Activated CD4-positive, alpha-beta T cell treated with anti-CD3 and anti-CD28 coated beads, Interleukin-2, amount 10 ng/mL, durations not matched to agents 7 days and 5 days (primary cell): ENCODE measurements at places on chromosomes 3 and 15.

- no peak for DNase-seq
Observed at GRCh38 chr3:184448321-184449160, 68.7 kb downstream of the CHRD start.

- no peak for DNase-seq
Observed at GRCh38 chr15:68464448-68465090, 32.6 kb upstream of the ITGA11 start.

GRCh38 chr3:189304465-189305351 lies 132.9 kb downstream of the TPRG1 start:
- no peak for DNase-seq

DNA sequence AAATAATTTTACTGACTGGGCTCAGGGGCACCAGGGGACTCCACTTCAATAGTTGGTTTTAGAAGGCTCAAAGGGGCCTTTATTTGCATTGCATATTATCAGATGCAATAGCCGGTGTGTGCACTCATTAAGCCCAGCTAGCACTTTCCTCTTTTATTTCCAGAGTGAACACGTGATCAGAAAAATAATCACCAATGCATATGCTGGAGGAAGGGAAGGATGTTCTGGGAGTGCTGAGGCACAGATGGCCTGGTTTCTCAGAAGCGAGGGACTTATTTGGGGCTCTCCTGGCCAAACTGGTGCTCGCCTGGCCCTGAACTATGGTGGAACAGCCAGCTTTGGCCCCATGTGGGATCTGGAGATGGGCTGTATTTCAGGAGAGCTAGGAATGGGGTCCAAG lies 60.4 kb upstream of the SEC13 start:
- DNase-seq, result no peak

GRCh38 chr3:89227218-89227617 lies 119.8 kb downstream of the EPHA3 start:
- no peak for DNase-seq

DNA sequence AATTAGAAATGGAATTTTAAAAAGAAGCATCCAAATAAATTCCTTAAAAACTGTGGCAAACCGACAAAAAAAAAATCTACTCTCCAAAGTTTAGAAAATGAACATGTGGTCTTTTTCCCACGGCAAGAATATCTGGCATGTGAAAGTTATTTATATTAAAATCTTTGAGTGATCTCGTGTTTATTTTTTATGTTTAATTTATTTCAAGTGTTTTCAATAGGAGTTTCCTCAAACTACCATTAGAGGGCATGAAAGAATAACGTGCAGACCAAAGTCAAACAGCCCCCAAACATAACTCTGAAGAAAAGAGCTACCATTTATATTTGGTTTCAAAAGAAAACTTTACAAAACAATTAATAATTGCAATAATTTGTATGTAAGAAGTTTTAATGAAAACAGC lies 286.4 kb downstream of the ZIC4 start:
- no peak for DNase-seq

- no peak for DNase-seq
Observed at GRCh38 chr3:52615166-52615565, 70.5 kb downstream of the PBRM1 start.

GRCh38 chr15:89817701-89818280 lies 3.1 kb upstream of the ANPEP start:
- no peak for DNase-seq

DNA sequence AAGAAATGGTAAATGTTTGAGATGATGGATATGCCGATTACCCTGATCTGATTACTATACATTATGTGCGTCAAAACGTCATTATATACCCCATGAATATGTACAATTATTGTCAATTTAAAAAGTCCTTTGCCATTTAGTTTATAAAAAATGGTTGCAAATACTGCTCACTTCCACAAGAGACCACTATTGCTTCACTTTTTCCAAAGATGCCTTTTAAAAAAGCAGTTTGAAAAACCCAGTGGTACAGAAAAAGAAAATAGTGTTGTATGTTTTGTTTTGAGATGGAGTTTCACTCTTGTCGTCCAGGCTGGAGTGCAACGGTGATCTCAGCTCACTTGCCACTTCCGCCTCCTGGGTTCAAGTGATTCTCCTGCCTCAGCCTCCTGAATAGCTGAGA lies 39.3 kb downstream of the EDEM1 start:
- DNase-seq, result no peak

GRCh38 chr15:101610611-101611000 lies 41.6 kb downstream of the TM2D3 start:
- DNase-seq, result no peak

DNA sequence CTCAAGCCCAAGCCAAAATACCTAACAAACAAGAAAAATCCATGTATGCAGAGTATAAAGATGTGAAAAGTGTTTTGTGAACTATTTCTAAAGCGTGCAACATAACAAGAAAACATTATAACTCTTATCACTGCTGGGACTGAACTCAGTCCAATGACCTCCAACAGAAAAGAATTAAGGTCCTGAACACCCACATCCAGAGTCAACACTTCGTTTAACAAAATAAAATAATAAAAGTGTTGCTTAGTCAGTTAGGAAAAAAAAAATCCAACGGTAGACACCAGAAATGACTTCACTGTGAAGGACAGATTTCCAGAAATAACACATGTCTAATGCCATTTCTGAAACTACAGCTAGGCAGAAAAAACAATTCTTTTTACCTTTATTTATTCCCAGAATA lies 28.0 kb downstream of the MB21D2 start:
- no peak for DNase-seq

DNA sequence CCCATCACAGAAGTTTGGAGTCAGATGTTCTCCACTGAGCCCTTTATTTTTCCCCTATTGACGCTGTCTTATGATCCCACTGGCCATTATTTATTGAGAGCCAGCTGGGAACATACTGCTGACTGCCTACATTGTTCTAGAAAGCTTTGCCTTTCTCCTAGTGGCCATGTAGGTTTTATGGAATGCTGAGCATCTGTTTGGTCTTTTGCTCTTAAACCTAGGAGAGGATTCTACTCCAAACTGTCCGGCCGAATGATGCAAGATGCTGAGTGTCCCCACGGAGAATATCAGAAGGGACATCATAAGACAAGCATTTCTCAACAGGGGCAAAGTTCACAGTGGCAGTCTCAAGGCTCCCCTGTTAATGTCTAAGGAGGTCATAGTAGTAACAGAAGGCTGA lies 171.4 kb downstream of the ARRDC4 start:
- no peak for DNase-seq

DNA sequence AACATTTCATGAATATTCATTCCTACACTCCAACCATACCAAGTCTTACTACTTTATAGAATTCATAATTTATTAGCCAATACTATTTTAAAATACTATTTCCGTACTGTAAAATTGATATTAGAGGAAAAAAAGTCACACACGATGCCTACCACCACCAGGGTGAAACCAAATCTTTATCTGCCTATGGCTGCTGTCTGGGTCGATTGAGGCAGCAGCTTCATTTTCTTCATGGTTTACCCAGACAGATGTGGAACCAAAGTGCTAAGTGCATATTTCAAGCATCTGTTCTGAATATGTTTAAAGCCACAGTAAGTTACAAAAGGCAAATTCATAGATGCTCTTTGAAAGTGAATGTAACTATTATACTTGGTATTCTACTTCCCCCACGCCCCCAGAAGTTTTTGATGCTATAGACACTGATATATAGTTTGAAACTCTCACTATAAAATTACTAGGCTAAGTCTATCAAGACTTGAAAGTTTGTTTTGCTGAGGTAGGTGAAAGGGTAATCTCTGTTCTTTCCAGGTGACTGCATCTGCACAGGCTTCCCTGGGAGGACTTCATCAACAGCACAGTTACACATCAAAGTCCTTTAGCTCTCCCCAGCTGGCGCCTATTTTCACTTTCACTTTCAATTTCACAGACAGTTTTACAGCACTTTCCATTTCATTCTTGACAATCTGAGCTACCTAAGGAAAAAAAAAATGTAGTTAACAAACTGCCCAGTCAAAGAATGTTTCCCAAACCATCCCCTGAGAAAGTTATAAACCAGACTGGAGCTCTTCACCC lies 113.9 kb downstream of the POLQ start:
- DNase-seq, result peak; percentile 81

DNA sequence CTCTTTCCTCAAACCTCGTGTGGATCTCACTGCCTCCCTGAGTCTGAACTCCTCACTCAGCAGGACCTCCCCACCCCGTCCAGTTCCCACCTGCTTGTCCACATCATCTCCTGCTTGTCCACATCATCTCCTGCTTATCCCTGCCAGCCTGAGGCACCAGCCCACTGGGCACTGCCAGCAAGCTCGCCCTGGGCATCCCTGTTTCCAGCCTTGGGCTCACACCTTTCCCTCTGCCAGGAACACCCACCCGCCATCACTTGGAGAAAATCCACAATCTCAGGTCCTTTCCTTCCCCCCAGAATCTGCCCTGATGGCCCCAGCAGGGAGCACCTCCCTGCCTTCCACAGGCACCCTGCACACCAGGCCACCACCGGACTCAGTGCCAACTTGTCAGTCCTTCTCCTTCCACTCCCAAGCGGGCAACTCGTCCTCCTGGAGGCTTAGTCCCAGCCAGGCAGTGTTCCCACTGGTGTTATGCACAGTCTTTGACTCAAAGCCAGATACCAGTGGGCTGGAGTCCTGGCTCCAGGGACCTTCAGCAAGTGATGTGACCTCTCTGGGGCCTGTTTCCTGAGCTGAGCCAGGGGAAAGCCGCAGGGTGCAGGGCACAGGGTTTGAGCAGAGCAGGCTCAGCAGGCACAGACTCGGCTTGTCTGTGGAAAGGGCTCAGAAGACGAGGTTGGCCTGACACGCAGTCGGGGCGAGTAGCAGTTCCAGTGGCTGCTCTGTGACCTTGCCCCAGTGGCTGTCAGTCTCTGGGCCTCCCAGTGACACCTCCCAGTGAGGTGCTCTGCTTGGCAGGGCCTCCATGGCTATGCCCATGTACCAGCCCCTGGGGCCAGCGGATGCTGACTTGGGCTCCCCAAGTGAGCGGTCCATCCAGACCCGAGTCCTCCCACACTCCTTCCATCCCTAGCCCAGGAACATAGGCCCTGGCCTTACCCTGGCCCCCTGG lies 9.5 kb upstream of the MESP2 start:
- DNase-seq, result no peak

DNA sequence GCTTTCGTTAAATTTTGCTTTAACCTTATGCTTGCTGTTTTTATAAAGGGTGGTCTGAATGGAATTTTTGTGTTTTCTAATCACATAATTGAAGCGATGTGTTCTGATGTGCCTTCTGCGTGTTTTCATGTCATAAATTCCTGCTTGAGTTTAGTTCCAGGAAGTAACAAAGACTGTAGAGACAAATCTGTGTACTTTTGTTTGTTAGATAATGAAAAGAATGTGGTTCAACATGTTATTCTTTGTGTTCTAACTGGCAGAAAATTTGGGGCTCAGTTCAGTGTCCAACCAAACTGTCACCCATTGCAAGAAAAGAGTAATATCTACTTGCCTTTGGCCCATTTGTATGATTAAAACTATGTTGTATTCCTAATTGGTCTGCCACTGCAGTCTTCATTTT lies 324.0 kb downstream of the DIPK2A start:
- DNase-seq, result no peak

DNA sequence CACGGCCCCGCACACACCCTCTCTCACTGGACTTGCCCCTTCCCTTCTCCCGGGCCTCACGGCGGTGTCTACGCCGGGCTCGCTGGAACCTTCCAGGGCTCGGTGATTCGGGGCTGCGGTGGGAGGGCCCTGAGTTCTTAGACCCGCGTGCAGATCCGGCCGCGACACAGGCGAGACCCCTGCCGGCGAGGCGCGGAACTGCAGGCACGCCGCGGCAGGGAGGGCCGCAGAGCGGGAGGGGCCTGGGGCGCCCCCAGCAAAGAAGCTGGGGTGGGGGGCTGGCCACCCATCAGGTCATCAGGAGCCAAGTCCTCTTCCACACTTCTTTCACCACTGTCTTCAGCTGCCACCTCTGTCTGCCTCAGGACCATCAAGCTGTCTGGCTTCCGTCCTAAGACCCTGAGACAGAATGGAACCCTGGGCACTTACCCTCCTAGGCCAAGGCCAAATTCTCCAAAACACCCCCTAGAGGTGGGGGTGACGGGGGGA lies 164.5 kb downstream of the XXYLT1 start:
- DNase-seq, result peak; percentile 62

GRCh38 chr3:119258915-119259314 lies 18.2 kb upstream of the B4GALT4 start:
- no peak for DNase-seq

- DNase-seq, result no peak
Observed at GRCh38 chr3:156859578-156859977, 33.4 kb downstream of the LEKR1 start.

GRCh38 chr3:31573036-31573779 lies 40.5 kb downstream of the STT3B start:
- DNase-seq, result no peak

- DNase-seq, result no peak
Observed at GRCh38 chr3:151434151-151434890, 26.5 kb downstream of the IGSF10 start.

- DNase-seq, result no peak
Observed at GRCh38 chr3:12058408-12058807, 54.2 kb downstream of the SYN2 start.

DNA sequence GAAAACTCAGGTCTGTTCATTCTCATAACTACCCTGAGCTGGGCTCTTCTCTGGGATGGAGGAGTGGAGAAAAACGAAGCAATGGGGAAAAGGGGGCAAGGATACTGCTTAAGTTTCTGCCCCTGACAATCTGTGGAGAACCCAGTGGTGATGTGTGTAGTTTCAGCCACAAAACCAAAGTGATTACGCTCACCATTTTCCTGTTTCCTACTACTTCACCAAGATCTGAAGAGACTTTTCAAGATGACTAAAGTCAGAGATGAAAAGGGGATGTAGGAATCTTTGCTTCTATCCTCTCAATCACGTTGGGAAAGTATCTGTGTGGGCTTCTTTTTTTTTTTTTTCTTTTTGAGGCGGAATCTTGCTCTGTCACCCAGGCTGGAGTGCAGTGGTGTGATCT lies 8.3 kb upstream of the UBE2E1 start:
- DNase-seq, result no peak

DNA sequence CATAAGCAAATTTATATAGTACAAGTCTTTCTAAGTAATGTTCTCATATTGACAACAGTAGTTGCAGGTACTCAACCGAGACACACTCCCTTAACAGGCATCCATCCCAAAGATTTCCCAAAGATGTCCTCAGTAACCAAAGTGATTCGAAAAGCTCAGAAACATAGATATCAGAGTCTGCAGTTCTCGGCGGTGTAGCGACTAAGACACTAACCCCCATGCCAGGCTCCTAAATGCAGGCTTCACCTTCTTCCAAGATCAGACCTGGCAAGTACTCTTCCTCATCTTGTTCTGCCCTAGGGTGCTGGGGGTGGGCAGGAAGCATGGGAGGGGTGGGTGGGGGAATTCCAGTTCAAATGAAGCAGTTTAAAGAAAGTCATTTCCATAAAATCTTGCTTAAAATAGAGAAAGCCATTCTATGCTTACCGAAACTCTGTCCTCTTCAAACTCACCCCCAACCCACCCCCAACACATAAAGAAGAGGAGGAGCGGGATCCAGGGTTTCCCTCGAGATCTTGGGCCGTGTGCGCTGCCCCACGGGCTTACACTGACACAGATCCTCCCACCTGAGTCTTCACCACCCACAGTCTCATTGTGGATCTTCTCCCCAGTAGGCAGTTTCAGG lies 59.0 kb upstream of the BCL6 start:
- DNase-seq, result no peak

- peak; percentile 14 for DNase-seq
Observed at GRCh38 chr3:106338582-106339214, 469.9 kb upstream of the CBLB start.

GRCh38 chr3:51581524-51581923 lies 43.0 kb downstream of the RAD54L2 start:
- no peak for DNase-seq
